AG09319 (cell line): ENCODE measurements at places on chromosomes 2 and 18.

DNA sequence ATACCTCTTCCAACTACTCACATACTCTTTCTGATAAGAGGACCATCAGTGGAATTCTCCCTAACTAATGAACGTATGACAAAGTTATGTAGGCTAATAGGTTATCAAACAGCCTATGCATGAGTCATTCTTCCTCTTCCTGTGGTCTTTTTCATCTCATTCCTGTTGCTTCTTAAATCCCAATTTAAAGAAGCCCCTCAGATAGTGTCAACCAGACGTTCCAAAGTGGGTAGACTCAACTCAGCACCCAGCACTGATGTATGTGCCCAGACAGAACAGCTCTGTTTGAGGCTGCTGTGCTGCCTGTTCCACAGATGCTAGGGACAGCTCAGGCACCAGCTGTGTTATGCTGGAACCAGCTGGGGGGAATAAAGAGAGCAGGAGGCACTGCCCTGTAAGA lies 52.6 kb downstream of the CXCR4 start:
- no peak for DNase-seq

DNA sequence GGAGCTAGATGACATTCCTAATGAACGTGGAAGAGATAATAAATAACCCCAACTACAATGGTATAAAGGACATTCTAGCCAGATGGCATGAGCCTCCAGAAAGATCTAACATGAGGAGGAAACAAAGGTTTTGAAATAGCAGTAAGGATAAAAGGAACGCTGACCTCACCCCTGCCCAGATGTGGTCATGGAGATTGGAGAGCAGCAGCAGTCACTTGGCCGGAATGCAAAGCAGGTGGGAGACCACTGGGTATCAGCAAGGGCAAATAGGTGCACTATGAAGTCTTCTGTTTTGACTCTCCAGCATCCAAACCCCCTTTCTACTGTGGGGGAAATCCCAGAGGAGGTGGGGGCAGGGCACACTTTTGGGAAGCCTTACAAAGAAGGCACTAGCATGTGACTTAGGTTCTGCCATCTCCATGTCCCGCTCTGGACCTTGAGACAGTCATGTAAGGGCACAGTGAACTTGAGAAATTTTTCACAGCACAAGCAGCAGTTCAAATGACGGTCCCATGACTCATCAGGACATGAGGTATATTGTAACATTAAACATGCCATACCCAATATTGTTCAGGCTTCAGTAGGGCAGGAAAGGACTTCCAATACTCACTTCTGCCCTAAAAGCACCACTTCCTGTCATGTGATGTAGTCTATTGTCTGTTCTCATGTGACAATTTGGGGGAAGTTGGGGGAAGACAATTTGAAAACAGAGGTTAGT lies 55.2 kb downstream of the METTL4 start:
- no peak for DNase-seq

GRCh38 chr2:134718023-134718816 lies 580 bp downstream of the TMEM163 start:
- no peak for DNase-seq

GRCh38 chr2:212173756-212174510 lies 364.7 kb downstream of the ERBB4 start:
- DNase-seq, result no peak

DNA sequence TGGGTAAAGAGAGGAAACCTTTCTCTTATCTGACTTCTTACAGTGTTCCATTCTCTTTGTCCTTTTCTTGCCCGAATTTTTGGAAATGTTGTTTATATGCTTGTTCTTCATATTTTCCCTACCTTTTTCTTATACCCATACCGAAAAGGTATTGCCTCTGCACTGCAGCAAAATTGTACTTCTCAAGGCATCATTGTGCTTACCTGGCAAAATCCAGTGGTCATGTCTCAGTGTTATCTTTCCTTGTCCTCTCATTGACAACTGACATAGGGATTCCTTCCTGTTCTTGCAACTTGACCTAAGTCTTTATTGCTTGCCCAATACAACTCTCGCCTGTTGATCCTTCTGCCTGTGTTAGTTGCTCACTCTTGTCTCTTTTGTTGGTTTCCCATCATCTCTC lies 842.2 kb downstream of the CNTNAP5 start:
- DNase-seq, result no peak

GRCh38 chr2:185208261-185208660 lies 530.3 kb upstream of the FSIP2 start:
- DNase-seq, result no peak

- no peak for DNase-seq
Observed at GRCh38 chr2:242064364-242065250, 195.1 kb downstream of the RTP5 start.

DNA sequence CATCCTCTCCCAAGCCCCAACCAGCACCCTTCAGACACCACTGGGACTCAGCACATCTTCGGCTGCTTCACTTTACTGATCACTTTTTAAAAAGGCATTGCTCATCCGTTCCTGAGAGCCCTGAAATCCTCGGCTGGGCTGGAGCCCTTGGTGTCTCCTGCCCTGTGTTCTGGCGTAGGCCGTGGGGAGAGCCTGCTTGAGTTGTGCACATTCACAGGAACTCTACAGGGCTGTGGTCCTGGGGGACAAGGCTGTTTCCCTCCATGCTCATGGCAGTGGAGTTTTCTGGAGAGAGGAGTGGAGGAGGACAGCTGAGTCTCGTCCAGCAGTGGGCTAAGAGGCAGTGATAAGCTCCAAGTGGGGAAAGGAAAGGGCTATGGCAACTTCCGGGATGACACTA lies 15.9 kb downstream of the CENPA start:
- no peak for DNase-seq

DNA sequence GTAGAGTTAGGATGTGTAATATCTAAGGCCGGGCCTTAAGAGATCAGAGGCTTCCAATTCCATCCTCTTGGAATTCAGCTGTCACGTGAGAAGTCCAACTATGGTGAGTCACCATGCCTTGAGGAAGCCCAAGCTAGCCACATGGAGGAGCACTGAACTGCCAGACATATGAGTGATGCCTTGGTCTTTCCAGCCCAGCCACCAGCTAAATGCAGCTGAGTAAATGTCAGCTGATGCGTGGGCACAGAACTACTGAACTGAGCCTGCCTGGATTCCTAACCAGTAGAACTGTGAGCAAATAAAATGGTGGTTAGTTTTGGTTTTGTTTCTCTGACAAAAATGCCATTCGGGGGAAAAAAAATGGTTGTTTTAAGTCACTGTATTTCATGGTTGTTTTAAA lies 153.7 kb upstream of the SERTAD2 start:
- DNase-seq, result peak; percentile 87

GRCh38 chr2:23388294-23388693 lies 3.3 kb downstream of the KLHL29 start:
- no peak for DNase-seq

GRCh38 chr18:51593931-51594330 lies 396.4 kb upstream of the MEX3C start:
- DNase-seq, result no peak

GRCh38 chr2:18505703-18506341 lies 54.6 kb downstream of the RDH14 start:
- no peak for DNase-seq

- no peak for DNase-seq
Observed at GRCh38 chr2:24490181-24490689, 819 bp upstream of the NCOA1 start.

- no peak for DNase-seq
Observed at GRCh38 chr2:21183306-21183705, 59.5 kb downstream of the TDRD15 start.
